ENCODE measurements at places on chromosomes 6 and 20. TPM values are rescaled to one million over a fixed set of nuclear protein-coding genes. Genes with fewer than 3 reads are reported as not detected.
A peak's percentile ranks its signal among the peaks of the same experiment; 100 is the strongest.

DNA sequence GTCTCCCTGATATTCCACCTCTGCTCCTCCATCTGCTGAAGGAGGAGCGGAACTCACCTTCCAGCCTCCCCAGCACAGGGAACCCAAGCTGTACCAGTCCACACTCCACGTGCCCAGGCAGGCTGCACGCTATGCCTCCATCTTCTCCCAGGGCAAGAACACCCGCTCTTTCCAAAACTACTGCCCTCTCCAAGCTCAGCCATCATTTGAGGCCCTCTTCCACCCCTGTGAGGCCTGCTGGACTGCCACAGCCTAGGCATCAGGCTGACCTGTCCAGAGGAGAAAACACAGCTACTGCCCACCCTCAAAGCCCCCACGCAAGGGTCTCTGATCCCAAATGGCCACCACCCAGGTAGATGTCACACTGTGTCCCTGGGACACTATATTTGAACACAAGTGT lies 99.9 kb downstream of the PRND start:
- DNase-seq = peak; percentile 55

The LHFPL5 gene
- polyA plus RNA-seq = not detected

GRCh38 chr6:100126790-100127484 lies 132.9 kb upstream of the MCHR2 start:
- DNase-seq = no peak

DNA sequence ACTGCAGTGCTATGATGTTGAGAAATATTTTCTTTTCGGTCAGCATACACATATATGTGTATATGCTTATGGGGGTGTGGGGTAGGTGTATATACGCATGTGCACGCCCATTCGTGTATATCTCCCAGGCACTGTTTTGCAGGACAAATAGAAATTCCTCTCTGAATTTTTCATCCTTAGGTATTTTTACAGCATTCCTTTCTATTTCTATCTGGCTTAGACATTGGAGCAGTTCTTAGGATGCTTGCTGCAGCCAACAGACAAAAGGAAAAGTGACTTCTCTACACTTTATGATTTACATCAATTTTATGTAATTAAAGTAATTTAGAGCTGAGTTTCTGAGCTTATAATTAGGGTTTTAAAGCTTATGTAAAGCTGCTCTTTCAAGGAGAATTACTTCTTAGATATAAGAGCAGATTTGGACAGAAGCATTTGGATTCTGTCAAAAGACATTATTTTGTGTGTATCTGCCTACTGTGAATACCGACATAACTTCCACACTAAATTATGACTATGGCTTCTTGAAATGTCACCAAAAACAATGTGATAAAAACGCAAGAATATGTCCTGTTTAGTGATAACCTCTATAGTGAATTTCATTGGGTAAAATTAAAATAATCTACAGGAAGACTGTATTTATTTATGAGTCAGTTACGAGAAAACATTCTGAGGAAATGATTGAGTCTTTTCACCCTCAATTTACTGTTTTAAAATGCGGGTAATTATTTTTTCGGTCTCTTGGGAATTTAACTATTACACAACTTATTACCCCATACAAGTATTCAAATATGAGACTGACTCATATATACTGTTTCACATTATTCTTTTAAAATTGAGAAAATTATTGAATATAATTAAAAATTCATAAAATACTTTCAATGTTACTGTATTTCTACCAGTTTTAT lies 21.3 kb upstream of the CEP43 start:
- DNase-seq = no peak

Measured in kidney (tissue), 22 donors.